ENCODE measurements at places on chromosomes 3 and 15.

- DNase-seq, result no peak
Observed at GRCh38 chr15:57160823-57161560, 215.3 kb upstream of the CGNL1 start.

- no peak for DNase-seq
Observed at GRCh38 chr3:52721002-52721729, 15.3 kb downstream of the SPCS1 start.

- DNase-seq, result no peak
Observed at GRCh38 chr15:85059734-85060133, 78.1 kb downstream of the PDE8A start.

DNA sequence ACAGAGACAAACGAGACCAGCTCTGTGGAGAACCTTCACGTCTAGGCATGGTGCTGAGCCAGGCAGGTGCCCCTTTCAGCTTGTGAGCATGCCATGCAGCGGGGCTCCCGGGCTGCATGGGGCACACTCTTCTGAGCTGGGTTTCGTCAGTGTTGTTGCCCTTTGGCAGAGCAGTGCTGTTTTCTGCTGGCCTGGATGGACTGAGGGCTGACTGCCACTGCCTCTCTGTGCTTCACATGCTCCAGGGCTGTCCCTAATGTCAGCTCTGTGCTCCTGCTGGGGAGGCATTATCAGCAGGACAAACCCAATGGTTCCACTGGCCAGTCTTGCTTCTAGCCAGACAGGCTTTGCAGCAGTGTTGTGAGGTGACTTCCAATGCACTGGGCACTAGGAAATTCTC is 9.5 kb downstream of the GASK1A start:
- DNase-seq, result peak; percentile 19

DNA sequence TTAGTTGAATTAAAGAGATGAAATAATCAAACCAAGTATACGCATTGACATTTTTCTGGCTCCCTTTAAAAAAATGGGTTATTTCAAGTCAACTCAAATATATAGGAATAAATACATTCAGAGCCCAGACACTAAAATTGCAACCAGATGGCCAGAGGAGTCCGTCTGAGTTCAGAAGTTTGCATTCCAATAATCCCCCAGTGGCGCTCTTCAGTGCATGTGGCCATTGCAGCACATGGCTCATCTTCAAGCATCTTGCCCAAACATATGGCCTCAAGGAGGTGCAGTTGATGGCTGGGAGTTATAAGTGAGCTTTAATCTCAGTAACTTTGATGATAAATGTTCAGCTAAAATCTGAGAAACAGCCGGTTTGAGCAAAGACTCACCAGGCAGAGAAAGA is 295.8 kb upstream of the LRRN1 start:
- no peak for DNase-seq

GRCh38 chr15:29299784-29300183 is 30.2 kb upstream of the NSMCE3 start:
- DNase-seq, result no peak

- DNase-seq, result no peak
Observed at GRCh38 chr3:129061888-129062834, 1.6 kb downstream of the GP9 start.

GRCh38 chr15:101639667-101640066 is 12.5 kb downstream of the TM2D3 start:
- DNase-seq, result no peak

- no peak for DNase-seq
Observed at GRCh38 chr3:184315543-184315867, 1.1 kb downstream of the EIF4G1 start.

GRCh38 chr3:174532216-174532615 is 326.9 kb upstream of the NAALADL2 start:
- no peak for DNase-seq

- no peak for DNase-seq
Observed at GRCh38 chr3:396293-396692, 199.7 kb downstream of the CHL1 start.

DNA sequence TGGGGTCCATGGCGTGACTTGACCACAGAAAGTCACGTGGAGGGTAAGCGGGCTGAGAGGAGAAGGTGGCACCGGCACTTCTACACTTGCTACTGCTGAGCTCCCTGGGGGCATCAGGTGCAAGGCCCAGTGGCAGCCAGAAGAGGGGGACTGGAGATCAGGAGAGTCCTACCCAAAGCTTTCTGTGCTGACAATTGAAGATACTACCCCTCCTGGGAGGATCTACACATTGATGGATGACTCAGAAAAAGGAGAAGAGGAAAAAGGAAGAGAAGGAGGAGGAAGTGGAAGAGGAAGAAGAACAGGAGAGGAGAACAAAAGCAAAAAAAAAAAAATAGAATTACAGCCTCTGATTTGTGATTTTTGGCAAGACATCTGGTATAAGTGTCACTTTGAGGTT is 41.2 kb downstream of the MYO5C start:
- DNase-seq, result no peak

- DNase-seq, result no peak
Observed at GRCh38 chr3:38471260-38471857, 17.7 kb downstream of the ACVR2B start.

DNA sequence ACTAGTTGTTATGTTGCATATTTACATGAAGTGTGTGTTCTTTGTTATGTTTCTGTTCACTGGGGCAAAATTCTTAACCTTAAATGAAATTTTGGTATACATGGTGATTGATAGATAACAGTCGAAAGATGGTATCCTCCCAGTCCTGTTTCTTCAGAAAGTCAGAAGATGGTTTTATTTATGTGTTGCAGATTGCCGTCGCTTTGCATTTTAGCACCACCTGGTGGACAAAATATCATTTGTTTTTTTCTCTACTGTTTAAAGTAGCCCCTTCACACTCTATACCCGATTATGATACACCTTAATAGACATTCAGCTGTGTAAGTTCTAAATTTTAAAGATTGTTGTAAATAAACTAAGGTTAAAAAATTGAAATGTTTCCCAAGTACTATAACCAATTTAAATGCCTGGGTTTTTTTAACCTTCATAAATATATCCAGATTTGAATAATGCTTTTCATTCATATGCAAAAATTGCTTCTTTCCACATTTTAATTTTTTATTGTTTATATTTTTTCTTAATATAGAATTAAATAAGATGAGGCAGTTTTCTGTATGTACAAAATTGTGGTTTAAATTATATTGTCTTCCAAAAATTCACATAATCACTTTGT is 152.2 kb downstream of the ALCAM start:
- no peak for DNase-seq

GRCh38 chr15:90011705-90012104 is 10.6 kb downstream of the ZNF710 start:
- DNase-seq, result no peak

DNA sequence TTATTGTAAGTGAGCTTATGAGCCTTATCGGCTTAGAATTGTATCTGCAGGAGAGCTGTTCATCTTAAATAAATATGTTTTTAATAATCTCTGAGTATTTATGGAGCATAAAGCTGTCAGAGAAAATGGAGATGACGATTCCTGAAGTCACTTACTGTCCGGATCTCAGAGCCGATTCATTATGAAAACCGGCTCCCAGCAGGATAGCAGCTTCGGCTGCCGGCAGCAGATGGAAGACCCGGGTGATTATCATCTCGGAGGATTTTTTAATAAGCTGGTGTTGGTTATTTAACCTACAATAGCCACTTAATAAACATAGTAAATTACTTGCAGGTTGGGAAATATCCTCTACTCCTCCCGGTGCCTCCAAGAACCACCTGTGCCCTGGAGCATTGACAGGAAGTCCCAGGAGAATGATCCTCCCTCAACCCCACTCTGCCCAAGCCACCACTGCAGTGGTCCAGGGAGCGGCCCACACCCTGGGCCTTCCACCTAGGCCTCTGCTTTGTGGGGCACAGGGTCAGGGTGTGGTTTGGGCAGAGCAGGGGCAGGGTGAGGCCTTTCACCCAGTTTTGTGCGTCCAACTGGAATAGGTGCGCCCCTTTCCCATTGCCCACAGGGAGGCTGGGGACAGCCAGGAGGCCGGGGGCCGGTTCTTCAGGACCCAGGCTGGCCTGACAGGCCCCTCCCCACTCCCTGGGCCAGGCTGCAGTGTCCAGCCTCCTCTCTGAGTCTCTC is 42.2 kb upstream of the PRR23E start:
- DNase-seq, result no peak

DNA sequence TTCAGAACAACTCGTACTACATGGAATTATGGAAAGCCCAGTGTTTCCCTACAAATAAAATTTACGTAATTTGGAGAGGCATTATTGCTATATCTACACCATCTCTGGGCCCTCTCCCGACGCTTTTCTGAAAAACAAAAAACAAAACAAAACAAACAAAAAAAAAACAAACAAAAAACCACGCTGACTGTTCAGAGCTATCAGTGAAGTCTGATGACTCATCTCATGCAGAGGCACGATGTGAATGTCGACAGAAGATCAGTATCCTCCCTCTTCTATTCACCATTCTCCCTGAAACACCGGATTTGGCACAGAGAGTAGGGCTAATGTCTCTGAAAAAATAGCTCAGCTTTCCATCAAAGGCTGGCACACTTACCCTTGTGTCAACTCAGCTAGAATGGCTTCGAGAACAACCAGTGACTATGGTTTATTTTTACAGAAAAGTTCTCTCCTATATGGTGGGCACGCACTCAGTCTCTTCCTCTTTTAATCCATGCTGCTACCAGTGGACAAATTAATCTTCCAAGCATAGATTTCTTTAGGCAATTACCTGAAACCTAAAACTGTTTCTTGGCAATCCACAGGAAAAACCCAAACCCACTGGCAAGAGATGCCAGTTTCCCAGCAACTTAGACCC is 1.5 kb downstream of the CRBN start:
- no peak for DNase-seq

DNA sequence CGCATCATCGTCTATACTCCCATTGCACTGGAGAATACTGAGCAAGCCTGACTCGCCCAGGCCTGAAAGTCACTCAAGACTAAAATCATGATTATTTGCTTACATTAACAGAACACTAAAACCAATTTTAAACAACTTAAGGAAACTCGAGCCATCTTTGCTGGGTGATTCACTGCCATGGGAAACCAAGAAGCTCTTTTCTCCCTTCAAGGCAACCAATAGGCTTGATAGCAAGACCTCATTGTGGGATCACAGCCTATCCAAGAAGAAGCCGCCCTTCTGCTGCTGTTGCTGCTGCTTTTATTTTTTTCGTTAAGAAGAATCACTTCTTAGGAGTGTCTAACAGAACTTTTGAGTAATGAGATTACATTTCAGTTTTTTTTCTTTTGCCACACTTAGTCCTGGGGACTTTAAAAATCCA is 479.4 kb downstream of the FOXP1 start:
- DNase-seq, result no peak

DNA sequence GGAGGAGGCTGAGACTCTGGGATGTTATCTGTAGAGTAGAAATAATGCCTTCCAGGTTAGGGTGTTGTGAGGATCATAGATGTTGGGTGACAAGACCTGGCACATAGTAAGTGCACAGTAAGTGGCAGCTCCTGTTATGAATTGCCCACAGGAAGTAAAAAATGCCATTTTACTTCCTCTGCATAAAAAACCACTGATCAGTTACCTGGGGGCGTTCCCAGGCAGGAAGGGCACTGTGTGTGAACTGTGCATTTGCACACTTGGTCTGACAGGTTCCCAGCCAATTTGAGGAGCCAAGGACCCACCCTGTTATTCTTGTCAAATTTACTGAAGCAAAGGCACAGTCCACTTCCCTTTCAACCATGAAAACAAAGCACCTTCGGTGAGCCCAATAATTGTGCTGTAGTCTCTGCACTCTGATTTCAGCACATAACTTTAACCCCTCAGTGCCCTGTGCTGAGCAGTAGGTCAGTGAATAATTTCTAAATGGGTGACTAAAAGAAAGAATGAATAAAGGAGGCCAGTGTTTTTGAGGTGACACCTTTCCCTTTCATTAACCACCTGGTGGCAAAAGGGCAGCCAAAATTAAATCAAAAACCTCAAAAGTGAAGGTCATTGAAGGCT is 85.8 kb upstream of the ARHGEF3 start:
- no peak for DNase-seq

GRCh38 chr15:81111510-81112470 is 22.3 kb upstream of the CFAP161 start:
- DNase-seq, result no peak

GRCh38 chr3:159813822-159814531 is 174.7 kb upstream of the IL12A start:
- no peak for DNase-seq

DNA sequence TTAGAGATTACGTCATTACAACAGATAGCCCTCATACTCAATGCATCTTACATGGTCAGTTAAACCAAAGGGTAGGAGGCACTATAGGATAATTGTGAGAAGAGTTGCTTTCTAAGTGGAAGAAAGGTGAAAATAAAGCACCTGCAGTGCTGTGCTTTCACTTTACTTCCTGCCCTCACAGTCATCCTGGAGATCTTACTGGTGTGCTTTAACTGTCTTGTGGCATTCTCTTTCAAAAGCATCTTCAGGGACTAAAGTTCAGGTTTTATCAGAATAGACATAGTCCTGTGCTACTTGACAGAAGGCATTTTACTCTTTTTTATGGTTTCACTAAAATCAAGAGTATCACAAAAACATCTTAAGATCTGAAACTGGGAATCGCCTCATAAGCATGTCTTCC is 286.6 kb downstream of the ZBTB20 start:
- DNase-seq, result no peak

- DNase-seq, result no peak
Observed at GRCh38 chr3:129699199-129699598, 92.7 kb upstream of the PLXND1 start.

GRCh38 chr3:67094167-67094566 is 96.1 kb downstream of the KBTBD8 start:
- no peak for DNase-seq

DNA sequence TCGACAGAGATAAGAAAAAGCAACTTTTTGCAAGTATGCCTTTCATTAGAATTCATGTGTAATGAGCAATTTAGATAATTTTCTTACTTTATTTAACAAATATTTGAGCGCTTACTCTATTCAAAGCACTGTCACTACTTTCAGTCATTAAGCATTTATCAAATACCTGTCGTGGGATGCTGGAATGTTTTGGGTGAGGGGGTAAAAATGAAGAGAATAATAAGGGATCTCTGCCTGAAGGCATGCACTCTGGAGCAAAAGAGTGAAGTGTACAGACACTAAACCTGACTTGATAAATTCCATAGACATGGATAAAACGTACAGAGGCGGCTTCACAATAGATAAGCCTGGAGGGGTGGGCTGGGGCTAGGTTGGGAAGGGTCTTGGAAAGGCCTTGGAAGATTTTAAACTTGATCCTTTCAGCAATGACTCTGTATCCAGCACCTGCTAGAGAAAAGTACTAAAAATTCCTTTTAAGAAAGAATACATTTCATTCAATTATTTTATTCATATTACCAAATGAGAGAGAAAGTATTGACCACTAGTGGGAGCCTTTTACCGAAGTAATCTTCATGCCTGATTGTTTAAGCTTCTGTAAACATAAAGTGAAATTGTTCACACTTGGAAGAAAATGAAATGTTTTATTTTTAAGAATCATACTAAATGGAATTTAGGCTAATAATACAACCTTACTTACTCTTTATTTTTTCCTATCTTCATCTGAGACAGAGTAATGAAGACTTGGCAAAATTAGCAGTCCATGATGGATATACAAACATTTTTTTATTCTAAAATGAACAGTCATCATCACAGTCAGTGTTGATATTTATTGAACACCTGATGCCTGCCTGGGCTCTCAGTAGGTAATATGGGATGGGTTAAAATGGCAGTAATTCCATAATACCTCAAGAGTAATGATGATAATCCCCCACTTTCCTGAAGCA is 113.2 kb downstream of the PPP2R3A start:
- no peak for DNase-seq

All from amygdala (tissue), 56 donors.